Colonic mucosa (tissue), 4 donors: ENCODE measurements at places on chromosomes 11 and 22. TPM values are rescaled to one million over a fixed set of nuclear protein-coding genes. Genes with fewer than 3 reads are reported as not detected.

Gene VSIG10L2
- not detected for total RNA-seq

Gene ENTHD1
- total RNA-seq = not detected

Gene PHETA2
- total RNA-seq = 11.6 TPM

Gene RBX1
- total RNA-seq = 37.7 TPM

Gene ADM
- 42.4 TPM for total RNA-seq

GRCh38 chr11:16166571-16166970, 189.8 kb downstream of the SOX6 start:
- H3K36me3 ChIP-seq = no peaks in the 10 kb centered on the region
- no peak overlapping the region for H3K27ac ChIP-seq
- H3K4me1 ChIP-seq = no peaks in the 10 kb centered on the region
- H3K27me3 ChIP-seq = no peaks in the 10 kb centered on the region
- H3K4me3 ChIP-seq = no peak overlapping the region
- DNase-seq = no peak

DNA sequence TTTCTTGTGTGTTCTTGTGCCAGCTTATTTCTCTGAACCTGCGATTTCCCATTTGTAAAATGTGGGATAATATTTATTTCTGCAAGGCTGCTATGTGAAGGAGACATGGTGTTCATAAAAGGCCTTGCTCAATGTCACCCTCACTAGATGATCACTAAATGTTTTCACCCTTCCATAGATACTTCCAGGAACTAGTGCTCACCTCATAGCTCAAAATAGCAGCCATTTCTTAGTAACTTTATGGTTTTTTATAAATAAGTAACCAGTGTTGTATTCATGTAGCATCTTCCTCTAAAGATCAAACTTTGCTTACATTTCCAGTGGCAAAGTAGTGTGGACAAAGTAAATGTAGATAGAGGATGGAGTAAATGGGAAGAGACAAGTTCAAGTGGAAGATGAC, 23.8 kb downstream of the SYTL2 start:
- no peak for DNase-seq
- H3K27ac ChIP-seq = peak overlapping the region; percentile 80
- no peaks in the 10 kb centered on the region for H3K27me3 ChIP-seq
- H3K4me1 ChIP-seq = no peaks in the 10 kb centered on the region
- H3K36me3 ChIP-seq = no peaks in the 10 kb centered on the region
- H3K4me3 ChIP-seq = no peak overlapping the region

DNA sequence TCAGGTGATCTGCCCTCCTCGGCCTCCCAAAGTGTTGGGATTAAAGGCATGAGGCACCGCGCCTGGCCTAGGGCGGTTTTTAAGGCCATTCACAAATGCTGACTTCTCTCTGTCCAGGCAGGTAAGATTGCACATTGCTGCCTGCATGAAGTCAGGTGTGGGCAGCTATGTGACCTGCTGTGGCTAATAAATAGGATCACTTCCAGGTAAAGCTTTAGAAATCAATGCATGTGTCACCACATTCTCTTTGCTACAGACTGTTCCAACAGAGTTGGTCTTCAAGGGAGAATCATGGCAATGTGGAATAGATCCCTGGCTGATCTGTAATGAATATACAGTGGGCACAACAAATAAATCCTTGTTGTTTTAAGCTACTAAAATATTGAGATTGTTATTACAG, 260.3 kb upstream of the PITPNB start:
- no peaks in the 10 kb centered on the region for H3K36me3 ChIP-seq
- no peaks in the 10 kb centered on the region for H3K27me3 ChIP-seq
- no peak for DNase-seq
- no peaks in the 10 kb centered on the region for H3K4me1 ChIP-seq
- no peak overlapping the region for H3K27ac ChIP-seq

DNA sequence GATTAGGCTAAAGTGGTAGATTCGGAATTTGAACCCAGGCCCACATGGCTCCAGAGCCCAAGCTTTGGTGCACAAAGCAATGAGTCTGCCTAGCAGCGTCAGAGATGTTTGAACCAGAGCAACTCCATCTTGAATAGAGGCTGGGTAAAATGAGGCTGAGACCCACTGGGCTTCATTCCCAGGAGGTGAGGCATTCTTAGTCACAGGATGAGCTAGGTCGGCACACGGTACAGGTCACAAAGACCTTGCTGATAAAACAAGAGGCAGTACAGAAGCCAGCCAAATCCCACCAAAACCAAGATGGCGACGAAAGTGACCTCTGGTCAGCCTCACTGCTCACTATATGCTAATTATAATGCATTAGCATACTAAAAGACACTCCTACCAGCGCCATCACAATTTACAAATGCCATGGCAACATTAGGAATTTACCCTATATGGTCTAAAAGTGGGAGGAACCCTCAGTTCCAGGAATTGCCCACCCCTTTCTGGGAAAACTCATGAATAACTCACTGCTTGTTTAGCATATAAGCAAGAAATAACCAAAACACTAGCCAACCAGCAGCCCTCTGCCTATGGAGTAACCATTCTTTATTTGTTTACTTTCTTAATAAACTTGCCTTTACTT, 40.3 kb upstream of the DAGLA start:
- no peak for DNase-seq
- H3K27ac ChIP-seq = no peak overlapping the region
- H3K4me1 ChIP-seq = no peaks in the 10 kb centered on the region
- H3K27me3 ChIP-seq = no peaks in the 10 kb centered on the region
- H3K36me3 ChIP-seq = no peaks in the 10 kb centered on the region

GRCh38 chr11:9852465-9852864, 188.6 kb downstream of the SWAP70 start:
- no peaks in the 10 kb centered on the region for H3K36me3 ChIP-seq
- no peak for DNase-seq
- no peak overlapping the region for H3K27ac ChIP-seq
- no peaks in the 10 kb centered on the region for H3K27me3 ChIP-seq
- H3K4me1 ChIP-seq = no peaks in the 10 kb centered on the region
- no peak overlapping the region for H3K4me3 ChIP-seq

DNA sequence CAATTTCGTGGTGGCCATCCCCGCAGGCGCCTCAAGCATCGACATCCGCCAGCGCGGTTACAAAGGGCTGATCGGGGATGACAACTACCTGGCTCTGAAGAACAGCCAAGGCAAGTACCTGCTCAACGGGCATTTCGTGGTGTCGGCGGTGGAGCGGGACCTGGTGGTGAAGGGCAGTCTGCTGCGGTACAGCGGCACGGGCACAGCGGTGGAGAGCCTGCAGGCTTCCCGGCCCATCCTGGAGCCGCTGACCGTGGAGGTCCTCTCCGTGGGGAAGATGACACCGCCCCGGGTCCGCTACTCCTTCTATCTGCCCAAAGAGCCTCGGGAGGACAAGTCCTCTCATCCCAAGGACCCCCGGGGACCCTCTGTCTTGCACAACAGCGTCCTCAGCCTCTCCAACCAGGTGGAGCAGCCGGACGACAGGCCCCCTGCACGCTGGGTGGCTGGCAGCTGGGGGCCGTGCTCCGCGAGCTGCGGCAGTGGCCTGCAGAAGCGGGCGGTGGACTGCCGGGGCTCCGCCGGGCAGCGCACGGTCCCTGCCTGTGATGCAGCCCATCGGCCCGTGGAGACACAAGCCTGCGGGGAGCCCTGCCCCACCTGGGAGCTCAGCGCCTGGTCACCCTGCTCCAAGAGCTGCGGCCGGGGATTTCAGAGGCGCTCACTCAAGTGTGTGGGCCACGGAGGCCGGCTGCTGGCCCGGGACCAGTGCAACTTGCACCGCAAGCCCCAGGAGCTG, 24.8 kb downstream of the ADAMTS15 start:
- H3K36me3 ChIP-seq = no peaks in the 10 kb centered on the region
- H3K4me3 ChIP-seq = no peak overlapping the region
- DNase-seq = no peak
- no peaks in the 10 kb centered on the region for H3K27me3 ChIP-seq
- no peak overlapping the region for H3K27ac ChIP-seq

GRCh38 chr22:17950651-17951214, 73.6 kb downstream of the MICAL3 start:
- no peaks in the 10 kb centered on the region for H3K27me3 ChIP-seq
- no peak overlapping the region for H3K27ac ChIP-seq
- no peaks in the 10 kb centered on the region for H3K4me1 ChIP-seq
- no peak for DNase-seq

DNA sequence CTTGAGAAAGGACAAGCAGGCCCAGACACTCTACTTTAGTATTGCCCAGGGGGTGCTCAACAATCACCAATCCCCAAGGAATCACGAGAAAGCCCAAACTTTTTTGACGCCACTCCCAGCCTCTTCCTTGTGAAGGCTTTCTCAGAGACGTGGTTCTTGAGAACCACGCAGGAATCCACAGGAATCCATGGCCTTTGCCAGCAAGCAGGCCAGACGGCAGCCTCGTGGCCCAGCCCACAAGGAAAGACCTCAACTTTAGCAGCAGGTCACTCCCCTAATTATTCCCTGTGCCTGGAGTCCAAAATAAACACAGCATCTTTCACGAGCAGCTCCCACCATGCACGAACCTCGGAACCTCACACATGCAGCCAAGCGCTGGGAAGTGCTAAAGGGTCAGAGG, 104.2 kb downstream of the WT1 start:
- H3K4me3 ChIP-seq = no peak overlapping the region
- no peak for DNase-seq
- no peak overlapping the region for H3K27ac ChIP-seq
- no peaks in the 10 kb centered on the region for H3K4me1 ChIP-seq
- no peaks in the 10 kb centered on the region for H3K36me3 ChIP-seq

DNA sequence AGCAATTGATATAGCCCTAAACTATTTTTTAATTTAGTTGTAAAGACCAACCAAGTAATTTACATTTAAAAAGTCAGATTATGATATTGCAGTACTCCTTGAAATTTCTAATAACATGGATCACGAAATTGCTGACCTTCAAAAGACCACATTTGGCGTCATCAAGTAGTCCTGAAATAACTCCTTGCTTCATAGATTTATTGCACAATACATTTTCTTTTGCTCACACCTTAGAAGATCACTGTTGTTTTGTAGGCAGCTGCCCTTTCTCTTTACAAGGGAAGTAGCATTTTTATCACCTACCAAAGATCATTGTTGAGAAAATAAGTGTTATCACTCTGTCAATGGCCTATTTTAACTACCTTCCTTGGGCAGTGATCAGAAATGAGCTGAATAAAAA, 815.8 kb downstream of the METTL15 start:
- no peak overlapping the region for H3K4me3 ChIP-seq
- H3K27ac ChIP-seq = no peak overlapping the region
- H3K4me1 ChIP-seq = no peaks in the 10 kb centered on the region
- DNase-seq = no peak

DNA sequence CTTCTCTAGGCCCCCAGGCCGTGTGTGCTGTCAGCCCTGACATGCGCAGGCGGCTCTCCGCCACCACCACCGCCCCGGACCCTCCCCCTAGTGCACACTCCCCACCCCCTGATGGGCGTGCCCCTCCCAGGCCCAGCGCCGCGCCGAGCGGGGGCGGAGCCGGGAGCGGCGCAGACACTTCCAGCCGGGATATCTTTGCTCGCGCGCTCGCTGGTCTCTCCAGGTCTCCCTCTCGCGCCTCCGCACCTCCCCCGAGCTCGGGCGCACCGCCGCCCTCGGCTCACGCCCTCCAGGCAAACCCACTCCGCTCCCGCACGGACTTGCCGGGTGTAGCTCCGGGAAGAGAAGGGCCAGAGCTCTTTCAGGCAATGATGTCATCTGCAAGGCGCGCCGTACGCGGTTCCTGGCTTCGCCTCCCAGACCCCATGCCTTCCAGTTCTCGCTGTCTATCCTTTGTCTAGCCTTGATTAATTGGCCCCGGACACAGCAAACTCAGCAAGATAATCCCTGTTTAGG, at the start of gene SCN3B:
Gene SCN3B, minus strand, starts transcription at position 59 of the 516 bp plus-strand sequence. CDS start 823 bp downstream, outside the sequence.
- peak within 1 kb of the TSS; percentile 59 for H3K4me3 ChIP-seq
- no peaks in the 10 kb centered on the region for H3K27me3 ChIP-seq
- no peak within 1 kb of the TSS for H3K27ac ChIP-seq
- DNase-seq = peak; percentile 73

- no peaks in the 10 kb centered on the region for H3K4me1 ChIP-seq
- H3K27me3 ChIP-seq = no peaks in the 10 kb centered on the region
- no peak for DNase-seq
Observed at GRCh38 chr11:125649465-125650166, 24.7 kb downstream of the CHEK1 start.

DNA sequence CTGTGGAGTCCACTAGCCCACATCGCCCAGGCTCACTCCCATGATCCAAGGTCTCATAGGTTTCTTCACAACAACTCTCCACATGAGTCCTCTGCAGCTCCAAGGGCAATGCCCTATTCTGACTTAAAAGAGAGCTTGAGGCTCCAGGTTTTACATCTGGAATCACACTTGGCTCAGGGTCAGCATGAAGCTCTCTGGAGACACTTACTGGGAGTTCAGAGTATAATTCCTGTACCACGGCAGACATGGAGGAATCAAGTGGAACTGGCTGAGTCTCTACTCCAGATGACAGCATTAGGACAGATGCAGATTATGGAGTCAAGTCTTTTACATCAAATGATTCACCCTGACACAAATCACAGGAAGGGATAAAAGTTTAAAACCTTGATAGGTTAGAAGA, 11.4 kb downstream of the PRR14L start:
- no peak overlapping the region for H3K4me3 ChIP-seq
- no peaks in the 10 kb centered on the region for H3K27me3 ChIP-seq
- no peaks in the 10 kb centered on the region for H3K36me3 ChIP-seq

DNA sequence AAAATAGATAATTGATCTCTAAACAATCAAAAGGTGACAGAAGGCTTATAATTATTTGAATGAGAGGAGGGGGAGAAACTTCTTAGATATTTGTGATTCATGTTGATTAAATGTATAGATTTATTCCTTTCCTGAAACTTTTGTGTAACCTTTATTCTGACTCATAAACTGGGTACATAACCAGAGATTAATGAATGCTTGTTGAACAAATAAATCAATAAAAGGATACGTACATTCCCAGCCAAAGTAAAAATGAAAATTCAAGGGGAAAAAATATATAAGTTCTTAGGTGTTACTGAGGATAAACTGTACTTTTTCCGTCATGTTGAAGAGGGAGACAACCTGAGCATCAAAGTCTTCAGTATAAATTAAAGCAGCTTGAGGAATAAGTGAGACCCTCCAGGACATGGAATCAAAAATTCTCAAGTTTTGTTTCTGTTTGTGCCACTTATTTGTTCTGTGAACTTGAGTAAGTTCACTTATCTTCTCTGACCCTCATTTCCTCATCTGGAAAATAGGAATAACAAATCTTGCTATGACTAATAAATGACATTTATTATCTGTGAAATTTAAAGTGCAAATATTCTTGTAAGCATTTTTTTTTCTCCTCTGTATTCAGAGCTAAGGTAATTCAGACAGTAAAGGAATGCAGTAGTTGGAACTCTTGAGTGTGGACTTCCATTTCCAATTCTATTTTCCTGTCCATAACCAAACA, 195.4 kb downstream of the METTL15 start:
- DNase-seq = no peak
- no peak overlapping the region for H3K4me3 ChIP-seq
- no peaks in the 10 kb centered on the region for H3K36me3 ChIP-seq
- H3K27me3 ChIP-seq = no peaks in the 10 kb centered on the region
- no peak overlapping the region for H3K27ac ChIP-seq

- no peak for DNase-seq
- no peak overlapping the region for H3K27ac ChIP-seq
- H3K4me1 ChIP-seq = no peaks in the 10 kb centered on the region
- no peak overlapping the region for H3K4me3 ChIP-seq
- no peaks in the 10 kb centered on the region for H3K27me3 ChIP-seq
Observed at GRCh38 chr11:17753641-17754040, 19.1 kb downstream of the KCNC1 start.
